Fibroblast of skin of scalp (primary cell): ENCODE measurements at places on chromosomes 5 and 9.

- DNase-seq: no peak
Measured at GRCh38 chr5:58366461-58366860, 93.4 kb downstream of the PLK2 start.

DNA sequence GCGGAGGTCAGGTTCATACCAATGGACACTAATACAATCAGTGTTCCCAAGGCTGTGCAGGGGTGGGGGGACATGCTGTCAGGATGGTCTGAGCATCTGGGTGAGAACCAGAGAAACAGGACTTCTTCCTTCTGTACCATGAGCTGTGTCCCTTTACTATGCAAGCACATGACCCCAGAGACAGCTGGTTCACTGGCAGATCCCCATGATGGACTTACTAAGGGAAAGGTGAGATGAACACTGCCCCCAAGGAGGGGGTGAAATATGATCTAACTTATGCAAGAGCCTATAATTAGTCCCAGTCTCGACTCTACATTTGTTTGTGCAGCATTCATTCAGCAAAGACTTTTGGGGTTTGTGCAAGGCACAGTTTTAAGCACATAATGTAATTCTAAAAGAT, 91.4 kb downstream of the LIFR start:
- DNase-seq: peak; percentile 20

GRCh38 chr9:137000177-137000930, 4.0 kb upstream of the CLIC3 start:
- DNase-seq: peak; percentile 64

DNA sequence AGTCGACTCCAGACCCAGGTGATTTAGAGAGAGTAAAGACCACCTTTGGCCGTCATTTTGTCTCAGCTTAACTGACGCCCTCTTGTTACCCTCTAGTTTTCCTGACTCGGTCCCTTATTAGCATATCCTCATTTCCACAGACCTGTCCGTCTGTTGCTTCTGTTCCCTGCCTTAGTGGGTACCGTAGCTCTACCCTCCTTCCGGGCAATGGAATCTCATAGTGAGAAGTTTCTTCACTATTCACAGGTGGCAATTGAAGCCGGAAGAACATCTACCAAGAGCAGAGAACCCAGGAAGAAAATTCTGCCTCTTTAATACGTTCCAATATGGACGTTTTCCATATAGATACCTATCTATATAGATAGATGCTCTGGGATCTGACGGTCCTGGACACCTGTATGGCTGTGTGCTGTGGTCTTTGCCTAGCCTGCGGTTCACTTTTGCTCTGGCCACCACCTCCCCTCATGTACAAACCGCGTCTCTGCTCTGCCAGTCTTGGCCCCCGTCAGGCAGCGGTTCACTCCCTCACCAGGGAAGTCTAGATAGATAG, 652 bp upstream of the TMEM161B start:
- DNase-seq: no peak

GRCh38 chr5:132621699-132622098, 36.3 kb upstream of the IL13 start:
- DNase-seq: no peak

- DNase-seq: peak; percentile 19
Measured at GRCh38 chr5:53167836-53168235, 58.3 kb upstream of the MOCS2 start.

DNA sequence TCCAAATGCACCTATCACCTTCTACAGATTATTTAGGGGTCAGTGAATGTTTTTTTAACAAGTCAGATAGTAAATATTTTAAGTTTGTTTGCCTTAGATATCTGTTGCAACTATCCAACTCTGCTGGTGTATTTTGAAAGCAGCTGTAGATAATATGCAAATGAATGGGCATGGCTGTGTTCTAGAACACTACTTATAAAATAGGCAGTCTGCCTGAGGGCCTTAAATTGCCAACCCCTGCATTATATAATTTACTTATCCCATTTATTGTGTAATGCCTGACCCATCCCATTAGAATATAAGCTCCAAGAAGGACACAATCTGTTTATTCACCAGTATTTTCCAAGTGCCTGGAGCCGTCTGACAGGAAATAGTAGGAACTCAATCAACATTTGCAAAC, 149.0 kb downstream of the TTC39B start:
- no peak for DNase-seq

- peak; percentile 21 for DNase-seq
Measured at GRCh38 chr5:131745703-131746102, 51.1 kb downstream of the FNIP1 start.

DNA sequence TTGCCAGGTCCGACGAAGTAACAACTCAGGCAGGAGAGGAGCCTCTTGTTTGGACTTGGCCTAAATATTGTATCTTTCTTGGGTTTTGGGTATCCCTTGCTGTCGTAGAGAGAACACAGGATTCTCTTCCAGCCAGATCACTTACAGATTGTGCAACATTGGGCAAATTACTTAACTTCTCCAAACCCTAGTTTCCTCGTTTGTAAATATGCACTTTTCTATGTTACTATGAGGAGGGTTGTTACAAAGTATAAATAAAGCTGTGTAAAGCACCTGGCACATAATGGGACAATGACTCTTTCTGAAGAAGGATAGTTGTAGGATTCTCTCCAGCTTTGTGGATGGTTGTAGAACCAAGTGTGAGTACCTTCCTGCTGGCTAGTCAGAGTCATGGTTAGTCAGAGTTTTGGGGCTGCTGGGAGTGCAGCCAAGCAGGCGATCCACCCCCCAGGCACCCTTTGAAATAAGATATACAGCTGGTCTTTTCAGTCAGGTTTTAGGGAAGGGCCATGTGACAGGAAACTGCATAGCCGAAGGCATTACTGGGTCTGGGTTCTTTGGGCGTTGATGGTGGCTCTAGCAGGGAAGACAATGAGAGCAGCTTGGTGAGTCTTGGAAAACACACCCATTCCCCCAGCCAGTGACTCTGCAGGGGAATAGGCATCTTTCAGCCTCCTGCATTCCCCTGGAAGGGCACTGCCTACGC, 49.9 kb upstream of the GDNF start:
- DNase-seq: peak; percentile 77
